ENCODE measurements at places on chromosomes 11 and 22.

GRCh38 chr11:66221726-66222236 lies 46.7 kb upstream of the RAB1B start:
- DNase-seq, result peak; percentile 26

DNA sequence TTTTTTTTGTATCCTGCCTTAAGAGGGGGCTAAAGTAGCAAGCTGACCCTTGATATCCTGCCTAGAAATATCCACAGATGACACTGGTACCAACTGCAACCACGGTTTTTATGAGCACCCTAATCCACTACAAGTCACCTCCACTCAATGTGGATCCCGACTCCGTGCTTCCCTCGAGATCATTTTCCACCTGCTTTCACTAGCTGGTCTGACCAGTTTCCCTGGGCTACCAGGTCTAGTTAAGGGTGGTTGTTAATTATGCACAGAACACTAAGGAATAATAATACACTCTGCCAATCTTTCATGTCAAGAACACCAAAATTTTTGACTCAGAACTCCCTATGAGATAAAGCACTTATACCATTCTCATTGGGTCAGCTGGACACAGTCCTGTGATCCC lies 82.3 kb downstream of the ABTB2 start:
- DNase-seq, result no peak

GRCh38 chr11:112211536-112211935 lies 14.7 kb upstream of the PTS start:
- peak; percentile 20 for DNase-seq

DNA sequence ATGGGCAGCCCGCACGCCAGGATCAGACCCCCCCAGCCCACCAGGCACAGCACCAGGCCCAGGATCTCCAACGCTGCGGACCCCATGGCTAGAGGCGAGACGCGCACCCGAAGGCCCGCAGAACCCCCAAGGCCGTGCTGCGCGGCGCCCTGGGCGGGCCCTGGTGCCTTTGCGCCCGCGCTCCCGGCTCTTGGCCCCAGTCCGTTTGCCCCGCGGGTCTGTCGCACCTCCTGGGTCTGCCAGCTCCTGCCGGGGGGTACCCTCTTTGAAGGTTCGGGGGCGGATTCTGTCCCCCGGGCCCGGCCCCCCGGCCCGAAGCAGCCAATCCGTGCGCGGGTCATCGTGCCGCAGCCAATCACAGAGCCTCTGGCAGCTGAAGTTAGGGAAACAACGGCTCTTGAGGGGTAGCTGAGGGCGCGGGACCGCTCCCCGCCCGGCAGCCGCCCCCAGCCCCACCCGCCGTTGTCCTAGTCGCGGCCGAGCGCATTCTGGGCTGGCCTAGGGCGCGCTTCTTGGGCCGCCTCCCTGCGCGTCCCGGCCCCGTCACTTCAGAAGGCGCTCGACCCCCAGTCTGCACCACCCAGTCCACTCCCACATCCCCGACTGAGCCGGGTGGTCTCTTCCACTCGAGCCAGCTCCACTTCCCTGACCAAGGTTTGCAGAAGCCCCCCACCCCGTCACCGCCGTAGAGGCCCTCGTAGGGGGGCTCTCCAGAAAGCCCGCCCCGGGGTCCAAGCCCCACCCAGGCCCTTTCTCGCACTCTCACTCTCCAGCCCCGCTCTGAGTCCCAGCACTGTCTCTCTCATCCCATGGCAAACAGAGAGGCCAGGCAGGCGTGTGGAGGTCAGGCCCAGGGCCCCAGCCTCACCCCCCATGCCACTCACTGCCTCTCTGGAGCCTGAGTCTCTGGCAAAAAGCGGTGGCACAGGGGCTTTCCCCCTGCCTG lies at the start of gene CLDN5:
Gene CLDN5 (minus strand): TSS at position 241 of the 946 bp plus-strand sequence. CDS start 155 bp downstream, at position 86.
- peak; percentile 28 for DNase-seq

DNA sequence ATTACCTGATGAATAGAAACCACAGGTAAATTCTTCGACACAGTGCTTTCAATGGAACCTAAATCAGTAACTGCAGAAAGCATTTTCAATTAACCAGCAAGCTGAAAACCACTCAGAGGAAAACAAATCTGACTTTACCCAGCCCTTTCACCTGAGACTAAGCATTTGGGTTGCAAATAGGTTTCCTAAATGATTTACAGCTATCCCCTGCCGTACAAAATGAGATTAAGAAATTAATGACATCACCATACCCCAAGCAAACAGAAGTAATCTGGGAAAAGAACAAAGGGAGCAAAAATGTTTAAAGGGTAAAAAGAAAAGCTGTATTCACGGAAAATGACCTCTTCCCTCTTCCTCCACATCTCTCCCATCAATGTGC lies 584 bp downstream of the NOX4 start:
- DNase-seq, result peak; percentile 1

DNA sequence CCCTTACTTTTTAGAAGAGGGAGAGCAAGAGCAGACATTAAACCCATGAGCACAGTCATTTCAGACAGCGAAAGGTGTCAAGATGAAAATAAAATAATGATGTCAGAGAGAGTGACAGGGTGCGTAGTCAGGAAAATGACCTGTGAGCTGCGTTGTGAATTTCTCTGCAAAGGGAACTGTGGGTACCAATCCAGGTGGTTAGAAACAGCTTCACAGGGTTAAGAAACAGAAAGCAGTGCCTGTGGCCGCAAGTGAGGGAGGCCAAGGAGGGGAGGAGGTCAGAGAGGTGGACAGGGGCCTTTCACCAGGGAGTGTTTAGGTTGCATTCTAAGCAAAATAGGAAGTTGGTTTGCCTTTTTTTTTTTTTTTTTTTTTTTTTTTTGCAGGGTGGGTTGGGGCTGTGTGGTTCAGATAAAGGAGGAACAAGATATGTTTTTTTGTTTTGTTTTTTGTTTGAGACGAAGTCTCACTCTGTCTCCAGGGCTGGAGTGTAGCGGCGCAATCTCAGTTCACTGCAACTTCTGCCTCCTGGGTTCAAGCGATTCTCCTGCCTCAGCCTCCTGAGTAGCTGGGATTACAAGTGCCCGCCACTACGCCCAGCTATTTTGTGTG lies 7.9 kb downstream of the TIGD3 start:
- DNase-seq, result no peak

Data from mesenchymal stem cell (in vitro differentiated cells and primary cell).